Mesangial cell (primary cell): ENCODE measurements at places on chromosomes 11 and 22. TPM values are rescaled to one million over a fixed set of nuclear protein-coding genes. Genes with fewer than 3 reads are reported as not detected.

Gene MPPED2
- total RNA-seq, result 0.25 TPM in 1 of 2 replicates, not detected in the other

Gene OR5P2
- total RNA-seq, result not detected in 2 replicates

Gene MS4A6E
- not detected in 2 replicates for total RNA-seq

Gene TBRG1
- total RNA-seq, result 17.8 and 24.1 TPM in 2 replicates

Gene CBLIF
- not detected in 2 replicates for total RNA-seq

Gene NFAM1
- under 0.01 TPM in 1 of 2 replicates, not detected in the other for total RNA-seq

Gene BARX2
- total RNA-seq, result not detected in 2 replicates

Gene DDTL
- 0.65 and 2.9 TPM in 2 replicates for total RNA-seq

Gene SLC22A9
- total RNA-seq, result not detected in 2 replicates

Gene PLEKHB1
- total RNA-seq, result 0.81 and 17.0 TPM in 2 replicates
